Thoracic aorta (tissue), 2 donors: ENCODE measurements at places on chromosomes 7 and 10. TPM values are rescaled to one million over a fixed set of nuclear protein-coding genes. Genes with fewer than 3 reads are reported as not detected.

The ERLIN1 gene
- 21.2 TPM for total RNA-seq

DNA sequence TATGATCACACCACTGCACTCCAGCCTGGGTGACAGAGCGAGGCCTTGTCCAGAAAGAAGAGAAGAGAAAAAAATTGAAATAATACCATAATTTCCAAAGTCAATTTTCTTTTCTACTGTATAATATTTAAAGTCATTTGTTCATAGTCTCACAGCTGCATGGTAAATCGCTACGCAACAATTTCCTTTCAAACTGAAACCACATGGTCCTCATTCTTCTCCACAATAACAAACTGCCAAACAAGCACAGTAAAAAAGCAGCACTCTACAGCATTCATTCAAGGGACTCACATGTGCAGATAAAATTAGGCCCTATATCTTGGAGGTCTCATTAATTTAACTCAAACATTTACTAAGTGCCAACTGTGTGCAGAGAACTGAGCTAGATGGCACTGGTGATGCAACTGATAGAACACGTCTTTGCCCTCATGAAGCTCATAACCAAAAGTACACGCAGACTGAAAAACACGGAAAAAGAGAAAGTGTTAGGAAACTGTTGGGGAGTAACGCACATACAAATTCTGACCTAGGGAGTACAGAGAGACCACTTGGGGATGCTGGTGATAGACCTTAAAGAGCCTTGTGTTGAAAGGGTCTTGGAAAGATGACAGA is 68.4 kb upstream of the SRRM3 start:
- no peak for DNase-seq
- no peaks in the 10 kb centered on the region for H3K27me3 ChIP-seq
- H3K27ac ChIP-seq = no peak overlapping the region
- H3K4me3 ChIP-seq = no peak overlapping the region

GRCh38 chr10:37952043-37952755 is 24.2 kb downstream of the ZNF25 start:
- H3K27ac ChIP-seq = no peak overlapping the region
- H3K4me3 ChIP-seq = no peak overlapping the region
- H3K4me1 ChIP-seq = no peaks in the 10 kb centered on the region
- no peak for DNase-seq

GRCh38 chr10:107653832-107654287 is 489.4 kb upstream of the SORCS1 start:
- H3K27ac ChIP-seq = no peak overlapping the region
- H3K4me1 ChIP-seq = no peaks in the 10 kb centered on the region
- no peaks in the 10 kb centered on the region for H3K36me3 ChIP-seq
- no peaks in the 10 kb centered on the region for H3K27me3 ChIP-seq
- no peak for DNase-seq
- H3K4me3 ChIP-seq = peak overlapping the region; percentile 62
